ENCODE measurements at places on chromosomes 7 and 10. TPM values are rescaled to one million over a fixed set of nuclear protein-coding genes. Genes with fewer than 3 reads are reported as not detected.

GRCh38 chr10:91901784-91902677 is 7.3 kb downstream of the FGFBP3 start:
- no peak for DNase-seq

DNA sequence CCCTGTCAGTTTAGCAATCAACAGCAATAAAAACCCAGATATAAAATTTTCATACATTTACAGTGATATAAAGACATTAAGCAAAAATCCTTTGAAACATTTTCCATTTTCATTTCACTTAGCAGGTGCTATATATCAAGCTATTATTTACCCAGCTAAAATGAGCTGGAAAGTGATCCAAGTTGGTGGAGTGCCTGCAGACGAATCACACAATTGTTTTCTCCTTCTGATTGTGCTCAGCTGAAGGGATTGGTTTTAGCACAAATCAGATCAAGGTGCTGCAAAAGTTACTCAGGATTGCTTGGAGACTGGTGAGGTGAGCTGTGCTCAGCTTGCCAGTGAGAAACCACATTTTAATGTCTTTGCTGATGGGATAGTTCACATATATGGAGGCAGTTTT is 138.1 kb downstream of the LRMDA start:
- no peak for DNase-seq

- DNase-seq, result no peak
Observed at GRCh38 chr10:69880301-69881081, 78.8 kb downstream of the COL13A1 start.

DNA sequence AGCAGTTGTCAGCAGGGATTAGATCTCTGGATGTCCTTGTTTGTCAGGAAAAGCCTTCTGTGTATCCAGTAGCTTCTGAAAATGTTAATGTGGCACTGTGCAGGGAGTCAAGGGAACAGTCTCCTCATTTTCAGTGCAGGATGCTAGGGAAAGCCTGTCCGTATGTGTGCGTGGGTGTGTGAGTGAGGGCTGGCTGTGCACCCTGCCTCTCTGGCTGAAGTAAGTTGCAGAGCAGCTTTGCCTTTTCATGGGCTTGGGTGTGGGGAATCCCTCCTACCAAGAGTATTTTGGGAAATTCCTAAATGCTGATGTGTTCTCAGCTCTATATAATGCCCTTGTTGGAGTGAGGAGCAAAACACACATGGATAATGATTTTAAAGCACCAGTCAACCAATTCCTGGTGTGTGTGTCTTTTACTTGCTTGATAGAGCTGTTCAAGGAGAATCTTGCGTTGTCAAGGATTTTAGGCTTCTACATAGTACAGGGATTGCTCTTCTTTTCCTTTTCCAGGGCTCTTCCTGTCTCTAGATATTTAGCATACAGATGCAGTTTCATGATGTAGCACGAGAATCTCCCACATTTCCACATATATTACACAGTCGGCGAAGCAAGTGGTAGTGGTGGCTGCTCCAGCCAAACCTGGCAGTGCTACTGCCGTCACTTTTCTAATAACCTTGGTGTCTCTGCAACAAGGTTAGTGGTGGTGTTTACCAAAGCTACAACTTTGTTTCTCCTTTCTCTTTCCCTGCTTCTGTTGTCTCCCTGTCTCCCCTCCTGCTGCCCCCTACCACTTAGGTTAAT is 92.8 kb downstream of the MCU start:
- peak; percentile 79 for DNase-seq

The REEP3 gene
- total RNA-seq, result 31.4 TPM

- no peak for DNase-seq
Observed at GRCh38 chr7:1966631-1967200, 266.0 kb downstream of the MAD1L1 start.

DNA sequence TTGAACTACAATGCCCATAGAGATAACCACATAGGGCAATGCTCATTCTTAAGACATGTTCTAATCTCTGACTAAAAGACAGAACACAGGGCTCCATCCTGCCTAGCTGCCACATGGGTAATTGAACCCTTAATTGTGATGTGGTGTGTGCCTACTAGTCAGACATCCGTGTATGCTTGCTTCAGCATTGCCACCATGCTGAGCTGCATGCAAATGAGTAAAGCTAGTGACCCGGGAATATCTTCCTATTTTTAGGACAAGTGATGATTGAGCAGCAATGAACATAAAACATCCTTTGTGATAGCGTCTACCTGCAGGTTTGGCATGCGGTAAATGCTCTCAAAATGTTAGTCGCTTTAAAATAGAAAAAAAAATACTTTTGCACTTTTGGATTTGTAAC is 115.8 kb downstream of the MAGI2 start:
- no peak for DNase-seq

The CPED1 gene
- 25.8 TPM for total RNA-seq

DNA sequence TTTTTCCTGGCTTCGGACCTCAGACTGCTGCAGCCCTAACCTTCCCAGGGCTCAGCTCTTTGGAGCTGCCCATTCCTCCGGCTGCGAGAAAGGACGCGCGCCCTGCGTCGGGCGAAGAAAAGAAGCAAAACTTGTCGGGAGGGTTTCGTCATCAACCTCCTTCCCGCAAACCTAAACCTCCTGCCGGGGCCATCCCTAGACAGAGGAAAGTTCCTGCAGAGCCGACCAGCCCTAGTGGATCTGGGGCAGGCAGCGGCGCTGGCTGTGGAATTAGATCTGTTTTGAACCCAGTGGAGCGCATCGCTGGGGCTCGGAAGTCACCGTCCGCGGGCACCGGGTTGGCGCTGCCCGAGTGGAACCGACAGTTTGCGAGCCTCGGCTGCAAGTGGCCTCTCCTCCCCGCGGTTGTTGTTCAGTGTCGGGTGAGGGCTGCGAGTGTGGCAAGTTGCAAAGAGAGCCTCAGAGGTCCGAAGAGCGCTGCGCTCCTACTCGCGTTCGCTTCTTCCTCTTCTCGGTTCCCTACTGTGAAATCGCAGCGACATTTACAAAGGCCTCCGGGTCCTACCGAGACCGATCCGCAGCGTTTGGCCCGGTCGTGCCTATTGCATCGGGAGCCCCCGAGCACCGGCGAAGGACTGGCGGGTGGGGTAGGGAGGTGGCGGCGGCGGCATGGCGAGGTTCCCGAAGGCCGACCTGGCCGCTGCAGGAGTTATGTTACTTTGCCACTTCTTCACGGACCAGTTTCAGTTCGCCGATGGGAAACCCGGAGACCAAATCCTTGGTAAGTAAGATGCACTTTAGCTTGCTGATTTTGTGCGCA is at the start of gene PLXDC2:
TSS of gene PLXDC2 (plus strand) at position 22 of the 820 bp plus-strand sequence.
- DNase-seq, result peak; percentile 69

DNA sequence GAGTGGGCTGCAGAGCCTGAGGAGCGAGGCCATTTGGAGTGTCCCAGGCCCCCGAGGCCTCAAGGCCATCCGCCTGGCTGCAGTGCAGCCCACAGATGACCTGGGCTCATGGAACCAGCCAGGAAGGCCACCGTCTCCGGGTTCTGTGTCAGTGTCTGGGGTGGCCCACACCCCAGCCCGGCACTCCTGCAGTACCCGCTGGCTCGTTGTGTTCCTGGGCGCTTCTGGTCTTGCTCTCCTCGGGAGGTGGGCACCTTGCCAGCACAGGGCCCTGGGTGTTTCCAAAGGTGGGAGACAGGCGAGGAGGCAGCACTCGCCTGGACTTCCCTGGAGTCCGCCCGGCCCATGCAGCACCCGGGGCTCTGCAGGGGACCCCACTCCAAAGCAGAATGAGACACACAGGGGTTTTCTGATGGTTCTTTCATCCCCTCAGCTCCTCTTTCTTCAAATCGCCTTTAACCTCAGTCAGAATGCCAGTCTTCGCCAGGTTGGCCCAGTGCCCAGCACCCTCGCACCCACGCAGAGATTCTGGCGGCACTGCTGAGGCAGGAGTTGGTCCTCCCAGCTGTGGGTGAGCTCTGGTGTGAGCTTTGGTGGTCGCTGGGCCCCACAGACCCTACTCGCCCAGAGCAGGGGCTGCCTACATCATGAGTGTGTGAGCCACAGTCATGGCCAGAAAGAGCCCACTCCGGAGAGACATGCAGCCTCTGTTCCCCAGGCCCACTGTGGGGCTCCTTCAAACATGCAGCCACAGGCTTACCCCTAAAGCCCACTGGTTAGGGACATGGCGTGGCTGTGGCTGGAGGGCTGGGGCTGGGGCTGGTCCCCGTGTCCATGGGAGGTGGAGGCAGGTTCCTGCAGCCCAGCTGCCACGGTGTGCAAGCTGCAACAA is 155.7 kb downstream of the EBF3 start:
- no peak for DNase-seq

DNA sequence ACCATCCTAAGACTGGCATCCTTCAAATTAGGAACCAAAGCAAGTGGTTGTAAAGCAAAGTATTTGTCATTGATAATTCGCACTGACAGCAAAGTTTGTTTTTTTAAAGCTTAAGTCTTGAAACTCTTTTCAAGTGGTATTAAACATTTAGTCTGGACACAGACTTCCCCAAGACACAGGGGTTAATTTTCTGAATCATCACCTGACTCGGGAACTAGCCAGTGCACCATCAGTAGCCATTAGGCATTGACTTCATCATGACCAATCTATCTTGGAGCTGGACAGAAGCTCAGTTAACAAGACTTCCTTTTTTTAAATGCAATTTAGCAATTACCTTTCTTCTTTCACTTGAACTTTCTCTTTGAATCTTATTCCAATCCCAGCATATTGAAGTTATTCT is 210.6 kb downstream of the ZNF365 start:
- no peak for DNase-seq

DNA sequence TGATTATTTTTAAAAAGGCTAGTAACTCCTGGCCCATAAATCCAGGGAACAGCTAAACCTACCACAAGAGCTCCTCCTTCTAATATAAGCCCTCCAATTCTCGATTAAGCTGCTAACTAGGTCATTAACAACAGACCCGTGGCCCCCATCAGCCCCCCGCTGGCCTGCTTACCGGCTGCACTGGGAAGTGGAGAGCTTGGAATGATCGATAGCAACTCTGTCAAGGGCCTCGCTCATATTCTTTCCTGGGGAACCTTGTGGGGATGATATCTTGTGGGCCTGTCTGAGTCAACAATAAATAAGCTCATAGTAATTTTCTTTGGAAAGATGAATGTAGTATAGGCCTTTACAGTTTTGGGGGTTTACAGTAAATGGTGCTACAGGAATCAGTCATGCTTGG is 353.5 kb downstream of the TCERG1L start:
- no peak for DNase-seq

DNA sequence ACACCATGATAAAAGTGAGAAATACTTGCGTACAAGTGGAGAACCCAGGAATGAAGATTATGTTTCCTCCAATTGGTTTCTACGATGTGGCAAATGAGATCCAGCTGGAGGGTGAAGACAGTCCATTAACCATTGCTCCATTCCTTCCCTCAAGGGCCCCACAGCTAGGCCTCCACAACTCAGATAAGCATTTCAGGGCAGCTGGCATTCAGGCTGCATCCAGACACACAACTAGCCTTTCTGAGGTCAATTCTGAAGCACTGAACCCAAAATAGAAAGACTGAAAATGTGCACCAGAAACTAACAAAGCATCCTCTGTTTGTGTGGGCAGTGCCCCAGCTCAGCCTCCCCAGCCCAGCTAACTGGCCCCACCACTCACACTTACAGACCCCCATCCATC is 94.8 kb downstream of the GSAP start:
- DNase-seq, result no peak

- DNase-seq, result no peak
Observed at GRCh38 chr10:11135709-11136108, 118.0 kb downstream of the CELF2 start.

The ASZ1 gene
- not detected for total RNA-seq

DNA sequence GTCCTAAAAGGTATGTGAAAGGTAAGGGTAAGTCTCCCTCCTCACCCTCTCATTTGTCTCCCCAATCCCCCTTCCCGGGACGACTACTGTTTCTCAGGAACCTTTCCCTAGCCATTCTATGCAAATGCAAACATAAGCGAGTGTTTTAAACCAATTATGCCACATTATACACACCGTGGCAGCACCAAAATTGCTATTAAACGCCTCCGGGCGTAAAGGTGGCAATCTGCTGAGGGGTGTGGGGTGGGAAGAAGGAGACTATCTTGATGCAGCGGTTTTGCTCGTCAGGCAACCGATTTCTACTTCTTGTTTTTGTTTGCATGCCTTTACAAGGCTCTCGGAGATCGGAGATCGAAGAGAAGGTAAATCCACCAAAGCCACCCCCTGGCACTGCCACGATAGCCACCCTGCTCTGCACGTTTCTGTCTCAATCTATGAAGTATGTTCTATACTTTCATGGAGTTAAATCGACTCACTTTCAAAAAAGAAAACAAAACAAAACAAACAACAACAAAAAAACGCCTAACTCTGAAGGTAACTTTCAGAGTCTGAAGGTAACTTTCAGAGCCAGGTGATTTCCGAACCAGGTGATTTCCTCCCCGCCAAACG is 46.0 kb upstream of the CDK1 start:
- no peak for DNase-seq

- no peak for DNase-seq
Observed at GRCh38 chr10:97040248-97040584, 145.5 kb downstream of the SLIT1 start.

The LRIT1 gene
- not detected for total RNA-seq

DNA sequence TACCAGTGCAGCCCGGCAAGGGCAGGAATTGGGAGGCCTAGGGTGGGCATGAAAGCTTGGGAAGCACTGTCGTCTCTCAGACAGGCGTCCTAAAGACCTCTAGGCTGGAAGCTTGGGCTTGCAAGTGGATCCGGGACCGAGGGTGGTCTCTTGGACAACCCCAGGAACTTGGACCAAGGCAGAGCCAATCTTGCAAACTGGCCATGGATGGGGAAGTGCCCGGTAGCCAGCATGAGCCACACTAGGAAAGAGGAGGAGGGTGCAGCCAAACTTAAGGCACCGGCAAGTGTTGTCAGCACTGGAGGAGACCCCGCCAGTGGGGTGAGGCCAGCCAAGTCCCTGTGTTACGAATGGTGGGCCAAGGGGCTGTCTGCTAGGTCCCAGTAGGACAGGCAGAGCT is 8.5 kb downstream of the LRIT2 start:
- DNase-seq, result no peak

The MMRN2 gene
- total RNA-seq, result 20.4 TPM

The FHIP2A gene
- total RNA-seq, result 25.7 TPM

- DNase-seq, result no peak
Observed at GRCh38 chr7:26189697-26190096, 10.8 kb downstream of the HNRNPA2B1 start.

- DNase-seq, result peak; percentile 82
Observed at GRCh38 chr10:78302989-78303854, 269.6 kb downstream of the RPS24 start.

The AMZ1 gene
- 0.30 TPM for total RNA-seq

GRCh38 chr10:70830164-70830563 is 14.4 kb downstream of the SGPL1 start:
- no peak for DNase-seq

DNA sequence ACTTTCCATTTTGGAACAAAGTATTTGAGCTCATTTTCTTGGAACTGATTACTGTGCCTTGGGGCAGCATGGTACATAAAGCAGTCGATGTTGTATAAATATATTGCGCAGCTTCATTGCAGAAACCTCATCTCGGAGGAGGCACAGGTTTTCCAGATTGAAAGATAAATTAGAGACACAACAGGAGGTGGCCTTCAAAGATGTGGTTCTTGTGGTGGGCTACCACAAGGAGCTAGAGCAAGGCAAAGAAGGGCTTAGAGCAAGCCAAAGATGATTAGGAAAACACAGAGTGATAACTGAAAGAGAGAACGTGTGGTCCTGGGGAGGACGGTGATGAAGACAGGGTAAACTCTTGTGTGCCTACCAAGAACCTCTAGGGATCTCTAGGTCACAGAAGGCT is 169.1 kb upstream of the TNS3 start:
- DNase-seq, result no peak

The NKX6-2 gene
- not detected for total RNA-seq
